ENCODE measurements at places on chromosomes 13 and 19.
A peak's percentile ranks its signal among the peaks of the same experiment; 100 is the strongest.

DNA sequence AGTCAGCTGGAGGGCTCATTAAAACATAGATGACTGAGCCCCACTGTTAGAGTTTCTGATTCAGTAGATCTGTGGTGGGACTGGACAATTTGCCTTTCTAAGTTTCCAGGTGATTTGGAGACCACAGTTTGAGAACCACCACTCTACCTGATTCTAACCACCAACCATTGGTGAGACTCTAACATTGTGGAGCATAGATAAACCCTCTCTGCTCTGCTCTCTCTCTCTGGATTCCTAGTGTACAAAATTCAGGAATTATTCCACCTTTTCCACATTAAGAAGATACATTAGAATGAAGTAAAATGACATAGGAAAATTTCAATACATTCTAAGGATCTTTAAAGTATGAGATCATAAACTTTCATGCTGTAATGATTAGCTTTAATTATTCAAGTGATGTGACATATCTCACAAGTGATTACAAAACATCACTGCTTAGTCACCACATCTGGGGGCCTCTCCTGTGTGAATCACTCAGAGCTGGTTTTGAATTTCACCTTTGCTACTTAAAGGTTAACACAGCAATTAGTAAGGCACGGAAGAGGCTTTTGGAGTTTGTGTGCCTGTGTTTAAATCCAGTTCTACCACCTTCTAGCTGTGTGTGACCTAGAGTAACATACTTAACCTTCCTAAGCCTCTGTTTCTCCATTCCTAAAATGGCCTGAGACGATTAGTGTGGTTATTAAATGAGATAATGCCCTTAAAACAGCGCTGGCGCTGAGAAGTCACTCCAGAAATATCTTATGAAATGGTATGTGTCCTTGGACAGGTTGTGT is 78.5 kb upstream of the NBEA start:
- DNase-seq, result no peak

- DNase-seq, result no peak
These were observed 77.6 kb downstream of the GADD45B start for GRCh38 chr19:2553510-2553909.

DNA sequence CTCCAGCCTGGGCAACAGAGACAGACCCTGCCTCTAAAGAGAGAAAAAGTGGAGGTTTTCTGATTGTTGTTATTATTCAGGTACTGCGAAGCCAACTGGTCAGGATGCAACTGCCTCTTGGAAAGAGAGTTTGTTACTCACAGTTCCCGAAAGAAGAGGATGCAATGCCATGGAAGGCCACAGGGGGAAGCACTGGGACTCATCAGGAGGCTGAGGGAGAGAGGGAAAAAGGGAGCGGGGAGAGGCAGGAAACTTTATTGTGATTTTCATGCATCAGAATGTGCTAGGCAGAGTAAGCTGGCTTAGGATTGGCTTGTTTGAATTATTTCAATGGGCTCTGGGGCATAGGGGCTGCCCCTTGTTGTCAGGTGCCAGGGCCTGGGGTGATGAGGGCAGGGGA is 27.6 kb downstream of the MYO9B start:
- DNase-seq, result peak; percentile 90

DNA sequence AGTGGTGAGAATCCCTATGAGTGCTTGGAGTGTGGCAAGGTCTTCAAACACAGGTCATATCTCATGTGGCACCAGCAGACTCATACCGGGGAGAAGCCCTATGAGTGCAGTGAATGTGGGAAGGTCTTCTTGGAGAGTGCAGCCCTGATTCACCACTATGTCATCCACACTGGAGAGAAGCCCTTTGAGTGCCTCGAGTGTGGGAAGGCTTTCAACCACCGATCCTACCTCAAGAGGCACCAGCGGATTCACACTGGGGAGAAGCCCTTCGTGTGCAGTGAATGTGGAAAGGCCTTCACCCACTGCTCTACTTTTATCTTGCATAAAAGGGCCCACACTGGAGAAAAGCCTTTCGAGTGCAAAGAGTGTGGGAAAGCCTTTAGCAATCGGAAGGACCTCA is 18.7 kb upstream of the AURKC start:
- no peak for DNase-seq

DNA sequence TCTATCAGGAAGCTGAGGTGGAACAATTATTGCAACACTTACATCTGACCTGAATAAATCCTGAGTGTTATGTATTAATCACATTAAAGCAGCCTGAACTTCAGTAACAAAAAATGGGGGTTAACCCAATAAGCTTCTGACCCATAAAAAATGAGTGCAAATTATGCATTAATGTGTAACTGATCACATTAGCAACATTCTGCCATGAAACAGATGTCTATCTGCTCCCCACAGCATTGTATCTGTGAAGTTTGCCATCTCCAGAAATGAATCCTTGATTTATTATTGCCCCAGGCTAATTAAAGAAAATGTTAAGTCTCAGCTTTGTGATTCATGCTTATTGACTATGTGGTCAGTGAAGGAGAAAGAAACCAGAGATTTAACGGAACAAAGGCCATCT is 304.9 kb downstream of the PCDH20 start:
- no peak for DNase-seq

DNA sequence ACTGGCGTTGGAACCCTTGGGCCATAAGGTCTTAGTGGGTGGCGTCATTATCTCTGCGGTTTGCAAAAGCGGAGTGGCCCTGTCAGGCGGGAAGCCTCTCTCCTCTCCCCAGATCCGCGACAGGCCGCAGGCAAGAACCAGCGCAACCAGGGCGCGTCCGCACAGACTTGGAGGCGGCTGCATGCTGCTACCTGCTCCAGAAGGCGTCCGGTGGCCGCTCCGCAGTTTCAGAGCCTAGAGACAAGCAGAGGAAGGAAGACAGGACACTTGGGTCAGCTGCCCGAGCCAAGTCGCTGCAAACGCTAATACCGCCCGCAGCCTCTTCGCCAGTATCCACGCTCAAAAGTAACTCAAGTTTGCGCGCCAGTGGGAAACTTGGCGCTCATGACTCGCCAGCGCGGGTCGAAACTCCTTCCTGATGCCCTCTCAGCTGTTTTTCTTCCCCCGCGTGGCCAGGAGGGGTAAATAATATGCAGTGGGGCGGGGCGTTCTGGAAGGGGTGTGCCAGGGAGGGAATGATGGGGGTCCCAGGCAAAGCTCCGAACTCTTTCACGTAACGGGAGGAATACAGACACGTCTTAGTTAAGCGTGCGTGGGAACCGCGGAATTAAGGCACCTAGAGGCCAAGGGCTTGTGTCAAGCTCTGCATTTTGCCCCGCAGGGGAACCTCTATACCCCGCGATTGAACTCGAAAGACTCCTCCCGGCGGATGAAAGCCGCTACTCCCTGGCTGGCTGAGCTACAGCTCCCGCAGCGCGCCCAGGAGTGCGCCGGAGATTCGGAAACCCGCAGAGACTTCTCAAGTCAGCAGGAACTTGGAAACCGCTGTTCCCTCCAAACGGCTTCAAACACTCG is at the start of gene EDNRB:
Gene EDNRB (minus strand): TSS at position 441 of the 855 bp plus-strand sequence. CDS start 258 bp downstream, at position 183.
- DNase-seq, result peak; percentile 77

- no peak for DNase-seq
These were observed 64.5 kb upstream of the MRI1 start for GRCh38 chr19:13699786-13700185.

DNA sequence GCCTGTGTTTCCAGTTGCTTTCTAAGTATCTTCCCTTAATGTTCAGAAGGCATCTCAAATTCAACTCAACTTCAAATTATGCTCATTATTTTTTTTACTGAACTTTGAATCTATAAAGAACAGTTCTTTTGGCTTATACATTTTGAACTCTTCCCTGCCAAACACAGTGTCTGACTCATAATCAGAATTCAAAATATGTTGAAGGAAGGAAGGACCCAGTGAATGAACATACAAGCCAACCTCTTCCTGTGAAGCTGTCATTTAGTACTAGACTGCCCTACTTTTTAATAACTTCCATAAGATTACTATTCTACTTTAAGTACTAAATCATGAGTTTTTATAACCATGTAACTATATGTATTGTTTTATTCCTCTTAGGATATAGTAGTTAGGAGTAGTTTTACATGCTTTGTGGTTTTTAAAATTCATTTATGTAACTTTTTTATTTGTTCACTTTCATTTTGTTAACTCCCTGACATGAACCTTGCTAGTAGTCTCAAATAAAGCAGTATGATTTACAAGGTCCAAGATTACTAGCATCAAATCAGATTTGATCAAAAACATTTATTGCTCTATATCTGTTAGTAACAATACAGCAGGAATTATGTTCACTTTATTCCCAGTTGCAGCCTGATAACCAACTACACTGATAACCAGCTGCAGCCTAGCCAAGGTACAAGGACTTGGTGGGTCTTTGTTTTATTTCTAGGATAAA is 6.4 kb downstream of the NUDT15 start:
- no peak for DNase-seq

GRCh38 chr19:33868788-33869412 is 72.2 kb downstream of the KCTD15 start:
- DNase-seq, result peak; percentile 59

GRCh38 chr13:35888457-35888883 is 242.7 kb downstream of the DCLK1 start:
- no peak for DNase-seq

GRCh38 chr19:38018694-38019395 is 111.8 kb downstream of the SIPA1L3 start:
- DNase-seq, result no peak

DNA sequence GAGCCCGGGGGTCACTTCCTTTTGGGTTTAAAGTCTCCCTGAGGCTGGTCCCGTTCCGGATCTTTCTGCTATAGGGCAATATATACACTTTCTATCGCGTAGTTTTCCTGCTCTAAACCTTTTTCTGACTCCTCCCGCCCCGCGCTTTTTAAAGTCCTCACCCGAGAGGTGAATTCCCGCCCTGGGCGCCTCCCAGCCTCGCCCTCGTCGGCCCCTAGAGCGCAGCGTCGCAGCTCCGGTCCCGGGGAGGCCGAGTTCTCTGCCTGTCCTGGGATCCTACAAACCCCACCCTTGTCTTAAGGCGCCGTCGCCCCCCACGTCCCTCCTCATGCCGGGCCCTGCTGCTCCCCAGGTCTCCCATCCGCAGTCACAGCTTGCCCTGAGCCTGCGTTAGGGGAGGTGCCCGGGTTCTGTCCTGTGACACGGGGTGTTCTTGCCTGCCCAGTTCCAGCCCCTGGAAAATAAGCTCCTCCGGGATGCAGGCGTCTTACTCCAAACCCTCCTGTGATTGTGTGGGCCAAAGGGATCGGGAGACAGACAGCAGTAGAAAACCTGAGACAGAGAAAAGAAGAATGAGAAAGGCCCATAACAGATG is 491 bp downstream of the ZNF525 start:
- DNase-seq, result no peak

- DNase-seq, result no peak
These were observed 11.2 kb upstream of the LYPD3 start for GRCh38 chr19:43476606-43477005.

GRCh38 chr19:20339444-20339843 is 172.4 kb downstream of the ZNF486 start:
- DNase-seq, result no peak

- DNase-seq, result no peak
These were observed 997 bp upstream of the GPC6 start for GRCh38 chr13:93225610-93226009.

DNA sequence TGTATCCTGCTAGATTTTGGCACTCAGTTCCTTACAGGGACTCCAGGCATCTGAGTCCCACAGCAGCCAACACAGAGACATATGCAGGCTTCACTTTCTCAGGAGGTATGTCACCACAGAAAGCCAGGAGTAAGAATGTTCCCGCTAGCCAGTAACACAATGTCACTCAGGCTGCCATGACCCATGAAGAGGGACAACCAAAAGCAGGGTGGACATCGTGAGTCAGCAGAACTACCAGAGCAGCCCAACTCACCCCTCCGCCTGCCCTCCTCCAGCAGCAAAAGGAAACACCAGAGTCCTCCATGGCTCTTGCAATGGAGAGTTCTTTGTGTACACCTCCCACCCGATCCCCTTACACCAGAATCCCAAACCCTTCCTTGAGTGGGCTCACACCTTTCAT is 95.4 kb downstream of the CRYL1 start:
- DNase-seq, result no peak

GRCh38 chr19:30584090-30584489 is 211.9 kb downstream of the ZNF536 start:
- DNase-seq, result no peak

DNA sequence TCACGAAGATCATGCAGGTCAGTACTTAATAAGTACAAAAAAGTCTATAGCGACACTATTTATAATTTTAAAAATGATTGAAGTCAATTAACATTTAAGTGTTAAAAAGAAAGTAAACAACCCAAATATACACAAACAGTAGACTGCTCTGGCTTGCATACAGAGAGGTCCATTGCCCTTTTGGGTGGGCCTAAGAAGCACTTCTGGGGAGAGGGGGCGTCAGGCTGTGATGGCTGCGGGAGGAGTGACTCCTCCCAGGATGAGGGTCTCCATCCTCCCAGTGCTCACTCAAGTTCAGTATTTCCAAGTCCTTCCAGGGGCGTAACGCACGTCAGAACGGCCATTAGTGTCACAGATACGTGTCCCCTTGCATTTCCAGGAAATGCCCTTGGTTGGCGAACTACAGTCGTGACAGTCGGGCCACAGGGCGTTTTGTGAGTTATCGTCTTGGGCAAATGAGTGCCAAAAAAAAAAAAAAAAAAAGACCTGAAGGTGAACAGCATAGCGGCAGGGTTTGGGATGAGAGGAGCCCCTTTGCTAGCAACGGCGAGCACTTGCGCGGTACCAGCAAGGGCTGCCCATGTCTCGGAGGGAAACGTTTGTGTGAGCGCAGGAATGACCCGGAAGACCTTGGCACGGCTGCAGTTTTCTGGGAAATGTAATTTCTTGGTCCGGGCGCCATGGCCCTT is at the start of gene SCGB2B2:
Gene SCGB2B2 (minus strand): TSS at position 463 of the 689 bp plus-strand sequence. CDS start 82,596 bp downstream, outside the sequence.
- no peak for DNase-seq

DNA sequence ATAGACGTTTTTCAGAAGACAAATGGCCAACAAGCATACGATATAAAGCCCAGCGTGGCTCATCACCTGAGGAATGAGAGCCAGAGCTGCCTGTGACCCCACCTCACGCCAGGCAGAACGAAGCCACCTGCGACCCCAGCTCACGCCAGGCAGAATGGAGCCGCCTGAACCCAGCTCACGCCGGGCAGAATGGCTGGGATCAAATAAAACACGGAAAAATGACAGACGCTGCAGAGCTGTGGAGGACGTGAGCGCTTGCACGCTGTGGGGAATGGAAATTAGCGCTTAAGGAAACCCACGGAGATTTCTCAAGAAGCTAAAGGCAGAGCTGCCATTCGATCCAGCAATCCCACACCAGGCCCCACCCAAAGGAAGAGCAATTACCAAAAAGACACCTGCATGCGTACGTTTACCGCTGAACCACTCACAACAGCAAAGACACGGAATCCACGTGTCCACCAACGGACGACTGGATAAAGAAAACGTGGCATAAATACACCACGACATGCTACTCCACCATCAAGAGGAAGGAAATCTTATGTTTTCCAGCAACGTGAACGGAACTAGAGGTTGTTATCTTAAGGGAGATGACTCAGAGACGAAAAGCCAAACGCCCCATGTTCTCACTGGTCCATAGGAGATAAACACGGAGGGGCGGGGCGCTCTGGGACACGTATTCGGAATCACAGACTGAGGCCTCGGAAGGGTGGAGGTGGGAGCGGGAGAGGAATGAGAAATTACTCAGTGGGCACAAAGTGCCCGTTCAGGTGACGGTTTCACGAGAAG is 30.7 kb upstream of the C13orf46 start:
- no peak for DNase-seq

GRCh38 chr19:47389150-47389556 is 30.2 kb downstream of the MEIS3 start:
- DNase-seq, result no peak

- no peak for DNase-seq
These were observed 306.5 kb downstream of the DLEU7 start for GRCh38 chr13:50537029-50537428.

GRCh38 chr13:36431204-36432105 is 840 bp upstream of the CCNA1 start:
- no peak for DNase-seq

- no peak for DNase-seq
These were observed 4.5 kb downstream of the ATP4B start for GRCh38 chr13:113653264-113654174.
